ENCODE measurements at places on chromosomes 6 and 20. TPM values are rescaled to one million over a fixed set of nuclear protein-coding genes. Genes with fewer than 3 reads are reported as not detected.

- peak; percentile 66 for DNase-seq
Measured at GRCh38 chr6:19731282-19731681, 105.9 kb upstream of the ID4 start.

GRCh38 chr6:114052141-114052540 lies 81.2 kb upstream of the HDAC2 start:
- DNase-seq, result no peak

Gene DNAH8
- total RNA-seq, result not detected

DNA sequence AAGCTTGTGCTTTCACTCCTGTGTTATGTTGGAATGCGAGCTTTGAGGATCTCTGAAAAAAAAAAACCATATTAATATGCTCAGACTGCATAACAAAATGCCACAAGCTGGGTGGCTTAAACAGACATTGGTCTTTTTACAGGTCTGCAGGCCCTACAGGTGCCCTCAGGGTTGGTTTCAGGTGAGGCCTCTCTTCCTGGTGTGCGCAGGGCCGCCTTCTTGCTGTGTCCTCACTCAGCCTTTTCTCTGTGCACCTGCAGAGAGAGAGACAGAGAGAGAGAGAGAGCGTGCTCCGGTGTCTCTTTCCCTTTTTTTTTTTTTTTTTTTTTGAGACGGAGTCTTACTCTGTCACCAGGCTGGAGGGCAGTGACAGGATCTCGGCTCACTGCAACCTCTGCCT lies 114.1 kb upstream of the SNX9 start:
- DNase-seq, result no peak

Gene TCP11
- total RNA-seq, result 1.6 TPM

DNA sequence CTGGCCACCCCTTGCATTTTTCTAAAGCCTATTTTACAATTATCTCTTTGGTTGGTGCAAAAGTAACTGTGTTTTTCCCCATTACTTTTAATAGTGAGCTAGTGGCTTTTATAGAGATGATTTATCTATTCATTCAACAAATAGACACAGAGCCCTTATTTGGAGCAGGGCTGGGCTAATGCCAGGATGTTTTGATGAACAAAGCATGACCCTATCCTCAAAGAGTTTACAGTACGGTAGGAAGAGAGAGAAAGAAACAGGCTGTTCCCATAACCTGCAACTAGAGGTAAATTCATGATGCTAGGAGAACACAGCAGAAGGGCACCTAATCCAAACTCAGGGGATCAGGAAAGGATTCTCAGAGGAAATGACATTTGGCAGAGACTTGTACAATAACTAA lies 37.3 kb upstream of the UST start:
- DNase-seq, result no peak

DNA sequence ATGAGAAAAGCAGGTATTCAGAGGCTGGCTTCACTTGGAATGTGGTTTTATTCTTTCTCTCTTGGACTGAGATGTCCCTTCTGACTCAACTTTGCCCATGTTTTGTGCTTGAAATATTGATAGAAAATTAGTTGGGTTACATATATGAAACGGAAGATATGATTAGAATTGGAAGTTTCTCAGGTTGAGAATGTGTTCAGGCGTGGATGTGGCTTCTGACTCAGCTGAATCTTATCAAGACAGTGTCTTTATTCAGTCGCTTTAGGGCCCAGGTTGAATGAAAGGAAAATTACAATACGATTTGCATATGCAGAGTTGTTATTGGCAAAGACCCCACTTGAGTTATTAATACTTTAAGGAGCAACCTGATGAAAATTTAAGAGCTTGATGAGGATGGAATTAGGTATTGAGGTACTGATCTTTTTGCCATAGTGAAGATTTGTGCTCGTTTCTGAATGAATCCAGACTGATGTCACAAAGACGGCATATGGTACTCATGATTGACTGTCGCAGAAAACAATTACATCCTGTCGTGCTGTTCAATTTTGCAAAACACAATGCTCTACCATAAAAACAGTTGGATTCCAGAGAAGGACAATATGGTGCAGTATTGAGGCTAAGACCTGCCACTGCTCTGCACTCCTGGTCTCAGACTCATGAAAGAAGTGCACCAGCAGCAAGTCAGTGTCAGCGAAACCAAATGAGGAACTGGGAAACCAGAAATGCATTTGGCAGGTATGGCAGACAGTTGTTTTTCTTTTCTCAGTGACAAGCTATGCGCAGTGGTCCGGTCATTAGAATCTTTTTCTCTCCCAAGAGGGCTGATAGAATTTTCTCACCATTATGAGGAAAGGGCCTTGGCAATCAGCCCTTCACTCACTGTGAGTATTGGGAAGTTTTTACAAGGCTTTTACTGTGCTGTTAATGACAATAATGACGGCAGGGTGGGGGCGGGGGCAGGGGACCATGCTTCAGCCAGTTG lies 158.3 kb downstream of the DOK5 start:
- DNase-seq, result no peak

- DNase-seq, result no peak
Measured at GRCh38 chr6:144912474-144912873, 627.3 kb downstream of the UTRN start.

Gene THEMIS
- total RNA-seq, result not detected

Gene PPIL6
- total RNA-seq, result 0.29 TPM

Data from SJSA1 (cell line).